NCI-H1048 (cell line): ENCODE measurements at places on chromosomes 4 and X.

- DNase-seq, result no peak
These were observed 69.8 kb downstream of the ZNF182 start for GRCh38 chrX:47933946-47934345.

- no peak for DNase-seq
These were observed 63.7 kb upstream of the PDGFRA start for GRCh38 chr4:54165438-54165837.

DNA sequence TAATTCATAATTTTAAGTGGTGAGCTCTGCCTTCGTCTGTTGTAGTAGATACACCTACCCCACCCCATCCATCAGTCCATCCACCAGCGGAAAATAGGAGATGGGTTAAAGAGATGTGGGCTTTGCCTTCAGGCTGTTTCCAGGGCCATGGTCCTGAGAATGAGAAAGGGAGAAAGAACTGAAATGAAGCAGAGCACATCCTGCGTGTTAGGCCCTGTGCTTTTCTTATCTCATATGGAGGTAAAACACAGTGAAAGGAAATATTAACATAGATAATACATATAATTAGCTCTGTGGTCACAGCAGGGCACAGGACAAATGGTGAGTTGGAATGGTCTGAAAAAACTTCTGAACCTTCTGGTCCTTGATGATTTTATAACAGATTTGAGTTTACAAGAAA lies 393.5 kb downstream of the BMPR1B start:
- DNase-seq, result no peak

DNA sequence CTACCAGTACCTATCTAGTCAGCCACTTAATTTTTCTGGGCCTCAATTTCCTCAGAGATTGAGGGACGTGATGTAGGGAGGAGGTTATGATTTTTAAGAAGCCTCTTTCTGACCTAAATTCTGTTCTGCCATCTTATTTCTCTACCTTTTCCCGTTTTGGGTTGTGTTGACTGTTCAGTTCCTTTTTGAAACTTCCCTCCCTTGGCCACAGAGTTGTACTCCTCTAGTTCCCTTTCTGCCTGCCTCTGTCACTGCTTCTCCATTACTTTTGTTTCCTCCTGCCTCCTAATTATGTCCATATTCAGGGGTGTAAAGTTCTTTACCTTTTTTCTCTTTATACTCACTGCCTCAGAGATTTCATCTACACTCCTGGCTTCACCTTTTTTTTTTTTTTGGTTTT lies 25.4 kb downstream of the CLCN5 start:
- no peak for DNase-seq

DNA sequence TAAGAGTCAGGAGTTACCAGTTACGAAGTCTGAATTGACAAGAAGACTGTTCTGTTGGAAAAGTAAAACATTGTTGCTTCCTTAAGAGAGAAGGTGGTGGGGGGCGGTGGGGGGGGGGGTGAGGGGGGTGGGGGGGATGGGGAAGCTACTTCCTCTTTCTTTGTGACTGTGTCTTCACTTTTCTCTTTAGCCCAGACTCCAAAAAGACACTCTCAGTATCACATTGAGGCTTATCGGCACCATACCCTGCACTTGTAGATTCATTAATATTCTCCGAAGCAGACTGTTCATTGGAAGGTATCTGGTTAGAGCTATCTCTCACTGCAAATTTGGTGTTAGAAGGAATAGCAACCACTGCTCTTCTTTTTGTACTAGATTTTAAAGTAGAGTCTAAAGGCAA lies 94.5 kb upstream of the IL13RA1 start:
- no peak for DNase-seq

DNA sequence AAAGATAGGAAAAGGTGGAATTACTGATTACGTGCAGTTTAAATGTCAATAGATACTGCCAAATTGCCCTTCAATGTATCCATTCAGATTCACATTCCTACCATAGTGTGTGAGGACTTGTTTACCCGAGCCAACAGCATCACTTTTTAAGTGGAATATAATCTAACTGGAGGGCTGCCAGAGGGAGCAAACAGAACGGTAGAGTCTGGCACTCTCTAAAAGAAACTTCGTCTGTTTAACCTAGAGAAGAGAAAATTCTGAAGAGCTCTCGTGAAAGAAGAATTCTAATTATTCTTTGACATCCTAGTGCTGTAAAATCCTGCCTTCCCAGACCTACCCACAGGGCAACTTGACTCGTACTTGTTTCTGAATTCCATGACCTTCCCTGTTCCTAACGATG lies 23.2 kb downstream of the SMIM43 start:
- DNase-seq, result no peak

DNA sequence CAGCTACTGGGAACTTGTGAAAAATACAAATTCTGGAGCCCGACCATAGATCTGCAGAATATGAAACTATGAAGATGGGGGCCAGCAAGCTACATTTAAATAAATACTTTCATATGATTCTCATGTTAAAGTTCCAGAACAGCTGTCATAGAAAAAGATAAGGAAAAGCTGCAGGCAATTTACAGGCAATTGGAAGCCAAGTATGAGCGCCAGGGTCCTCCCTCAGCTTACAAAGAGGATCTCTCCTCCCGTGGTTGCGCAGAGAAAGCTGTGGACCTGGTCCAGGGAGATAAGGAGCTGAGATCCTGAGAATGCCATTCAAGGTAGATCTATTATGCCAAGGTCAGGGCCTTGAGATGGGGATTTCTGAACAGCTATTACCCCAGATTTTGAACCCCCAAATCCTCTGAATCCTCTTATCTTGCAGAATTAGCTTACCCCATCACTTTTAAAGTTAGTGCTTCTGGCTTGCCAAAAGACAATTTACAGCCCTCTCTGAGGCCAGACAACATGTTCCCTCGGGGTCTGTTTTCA lies 25.6 kb upstream of the FRAS1 start:
- no peak for DNase-seq

GRCh38 chrX:135328421-135329005 lies 19.2 kb downstream of the ETDC start:
- no peak for DNase-seq

GRCh38 chr4:8324640-8325239 lies 55.2 kb downstream of the HTRA3 start:
- no peak for DNase-seq

- no peak for DNase-seq
These were observed 37.7 kb upstream of the ADGRA3 start for GRCh38 chr4:22553560-22553959.

GRCh38 chr4:104451573-104451972 lies 43.1 kb downstream of the CXXC4 start:
- no peak for DNase-seq

- DNase-seq, result no peak
These were observed 2332.4 kb downstream of the ARAP2 start for GRCh38 chr4:33911959-33912358.

- no peak for DNase-seq
These were observed 237.0 kb upstream of the GEMIN8 start for GRCh38 chrX:14266705-14267104.

GRCh38 chr4:15149839-15150592 lies 147.7 kb downstream of the CPEB2 start:
- DNase-seq, result no peak

DNA sequence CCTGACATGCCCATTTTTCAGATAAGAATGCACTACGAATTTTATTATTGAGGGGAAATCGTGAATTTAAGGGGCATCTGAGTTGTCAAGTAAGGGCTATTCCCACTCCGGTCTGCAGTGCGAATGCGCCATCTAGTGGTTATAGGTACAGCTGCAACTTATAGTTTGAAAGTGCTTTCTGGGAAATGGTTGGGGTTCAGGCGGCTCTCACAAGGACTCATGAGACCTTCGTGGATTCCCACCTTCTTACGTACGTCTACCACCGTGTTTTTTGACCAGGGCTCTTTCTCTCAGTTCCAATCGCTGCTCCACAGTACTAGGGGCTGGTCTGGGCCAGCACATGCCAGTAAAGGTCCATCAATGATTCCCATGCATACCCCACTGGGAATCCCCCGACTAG lies 12.3 kb downstream of the MSL3 start:
- no peak for DNase-seq

- no peak for DNase-seq
These were observed 9.5 kb downstream of the DOK7 start for GRCh38 chr4:3472411-3473141.

DNA sequence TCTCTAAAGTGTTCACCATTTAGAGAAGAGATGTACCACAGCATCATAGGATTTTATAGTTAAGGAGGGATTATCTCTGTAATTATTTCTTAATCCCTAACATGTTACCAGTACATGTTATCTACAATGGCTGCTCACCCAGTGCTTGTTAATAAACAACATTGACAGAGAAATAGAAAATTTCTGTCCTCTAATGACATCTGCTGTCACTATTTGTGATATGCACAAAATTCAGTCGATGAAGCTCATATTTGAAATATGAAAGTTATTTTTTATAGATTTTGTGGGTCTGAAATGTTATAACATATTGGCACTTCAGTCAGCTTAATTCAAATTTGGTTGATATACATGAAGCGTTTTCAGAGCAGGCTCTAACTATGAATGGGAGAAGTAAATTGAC lies 48.8 kb upstream of the GRXCR1 start:
- DNase-seq, result no peak

DNA sequence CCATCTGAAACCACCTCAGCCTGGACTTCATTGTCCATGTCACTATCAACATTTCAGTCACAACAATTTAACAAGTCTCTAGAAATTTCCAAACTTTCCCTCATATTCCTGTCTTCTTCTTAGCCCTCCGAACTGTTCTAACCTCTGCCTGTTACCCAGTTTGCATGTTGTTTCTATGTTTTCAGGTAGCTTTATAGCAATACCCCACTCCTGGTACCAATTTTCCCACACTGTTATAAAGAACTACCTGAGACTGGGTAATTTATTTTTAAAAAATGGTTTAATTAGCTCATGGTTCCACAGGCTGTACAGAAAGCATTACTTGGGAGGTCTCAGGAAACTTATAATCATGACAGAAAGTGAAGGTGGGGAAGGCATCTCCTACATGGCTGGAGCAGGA lies 679.2 kb upstream of the FRG1 start:
- no peak for DNase-seq

GRCh38 chr4:175873707-175874106 lies 61.6 kb upstream of the GPM6A start:
- DNase-seq, result no peak
